ENCODE measurements at places on chromosomes 12 and 14. TPM values are rescaled to one million over a fixed set of nuclear protein-coding genes. Genes with fewer than 3 reads are reported as not detected.

DNA sequence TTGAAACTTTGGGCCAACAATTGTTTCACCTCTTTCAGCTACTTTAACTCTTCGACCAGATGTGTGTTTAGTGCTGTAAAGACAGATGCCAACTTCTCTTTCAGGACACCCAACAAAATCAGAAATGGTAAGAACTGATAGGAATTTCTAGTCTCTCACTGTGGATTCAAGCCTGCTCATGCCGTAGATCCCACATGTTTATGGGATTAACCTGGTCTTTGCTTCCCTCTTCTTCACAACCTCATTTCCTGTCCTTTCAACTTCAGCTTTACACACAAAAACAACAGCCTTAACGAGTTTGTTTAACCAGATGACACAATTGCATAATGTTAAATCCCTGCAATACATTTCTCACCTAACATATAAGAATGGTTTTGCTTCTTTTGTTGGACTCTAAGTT is 1031.9 kb upstream of the LRFN5 start:
- no peak for DNase-seq

DNA sequence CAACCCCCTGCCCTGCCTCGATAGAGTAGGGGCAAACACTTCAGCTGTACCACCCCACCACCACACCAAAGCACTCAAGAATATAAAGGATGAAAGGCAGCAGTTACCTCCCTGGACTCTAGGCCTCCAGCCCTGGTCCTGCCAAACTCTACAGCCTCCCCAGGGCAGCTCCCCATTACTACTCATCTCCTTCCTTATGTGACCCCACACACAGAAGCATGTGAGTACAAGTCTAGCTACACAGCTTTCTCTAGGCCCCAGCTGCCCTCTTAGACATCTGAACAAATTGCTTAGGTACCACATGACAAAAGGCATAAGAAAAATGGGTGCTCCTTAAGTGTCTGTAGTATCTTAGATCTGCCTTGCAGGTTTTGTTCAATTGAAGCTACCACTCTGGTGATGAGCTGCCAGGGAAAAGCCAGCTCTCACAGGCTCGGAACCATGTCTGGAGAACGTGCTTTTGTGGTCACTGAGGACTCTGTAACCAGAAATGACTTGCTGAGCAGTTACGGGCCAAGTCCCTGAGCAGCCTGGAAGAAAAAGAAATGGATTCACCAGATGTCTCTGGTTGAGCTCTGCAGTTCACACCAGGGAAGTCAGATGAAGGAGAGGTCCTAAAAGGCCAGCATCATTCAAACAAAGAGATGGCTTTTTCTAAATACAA is 32.8 kb downstream of the FMNL3 start:
- no peak for DNase-seq

Gene CPNE6
- polyA plus RNA-seq: not detected

DNA sequence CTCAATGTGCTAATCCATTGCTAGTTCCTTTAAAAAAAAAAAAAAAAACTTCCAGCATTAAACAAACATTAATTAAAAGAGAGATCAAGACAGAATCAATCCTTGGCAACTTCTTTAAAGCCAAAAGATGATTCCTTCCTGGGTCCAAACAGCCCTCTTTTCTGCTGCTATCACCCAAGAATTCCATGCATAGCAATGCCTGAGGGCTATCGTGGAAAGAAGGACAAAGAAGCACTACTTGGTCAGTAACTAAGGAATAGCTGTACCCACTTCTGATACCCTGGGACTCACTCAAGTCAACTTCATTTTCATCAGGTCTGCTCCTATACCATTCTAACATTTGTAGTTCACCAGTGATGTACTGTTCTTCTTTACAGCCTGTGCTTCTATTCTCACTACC is 51.8 kb downstream of the SLC38A2 start:
- DNase-seq: no peak

GRCh38 chr14:50744231-50744630 is 76.1 kb upstream of the SAV1 start:
- DNase-seq: no peak

GRCh38 chr12:131681257-131681620 is 29.7 kb upstream of the SFSWAP start:
- no peak for DNase-seq

- DNase-seq: no peak
Measured at GRCh38 chr14:65303899-65304222, 108.7 kb upstream of the FUT8 start.

DNA sequence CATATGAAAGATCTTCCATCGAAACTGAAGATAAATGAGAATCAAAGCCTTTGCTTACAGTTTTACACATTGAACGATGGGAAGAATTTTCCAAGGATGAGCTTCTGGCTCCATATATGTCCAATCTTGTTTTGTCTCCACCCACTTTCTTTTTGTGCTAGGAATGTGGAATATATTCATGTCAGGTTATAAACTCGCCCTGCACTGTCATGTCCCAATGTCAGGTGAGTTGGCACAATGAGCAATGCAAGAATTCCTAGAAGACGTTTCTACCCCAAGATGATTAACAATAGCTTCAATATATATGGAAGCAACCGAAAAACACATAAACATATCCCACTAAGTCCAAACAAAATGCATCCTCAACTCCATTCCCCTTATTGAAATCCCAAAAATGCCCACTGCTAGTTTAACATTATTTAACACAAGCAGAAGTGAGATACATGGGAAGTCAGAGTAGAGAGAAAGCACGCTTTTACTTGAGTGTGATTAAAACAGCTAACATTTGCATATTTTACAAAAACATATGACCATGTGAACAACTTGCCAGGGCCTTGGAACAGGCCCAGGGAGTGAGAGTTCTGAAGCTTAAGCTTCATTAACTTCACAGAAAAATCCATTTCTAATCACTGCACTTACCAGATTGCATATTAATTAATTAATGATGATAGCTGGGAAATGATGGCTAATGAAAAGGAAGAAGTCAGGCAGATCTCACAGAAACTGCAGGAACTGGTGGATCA is 233.9 kb downstream of the GXYLT1 start:
- no peak for DNase-seq

Gene STON2
- 33.3 TPM for polyA plus RNA-seq

DNA sequence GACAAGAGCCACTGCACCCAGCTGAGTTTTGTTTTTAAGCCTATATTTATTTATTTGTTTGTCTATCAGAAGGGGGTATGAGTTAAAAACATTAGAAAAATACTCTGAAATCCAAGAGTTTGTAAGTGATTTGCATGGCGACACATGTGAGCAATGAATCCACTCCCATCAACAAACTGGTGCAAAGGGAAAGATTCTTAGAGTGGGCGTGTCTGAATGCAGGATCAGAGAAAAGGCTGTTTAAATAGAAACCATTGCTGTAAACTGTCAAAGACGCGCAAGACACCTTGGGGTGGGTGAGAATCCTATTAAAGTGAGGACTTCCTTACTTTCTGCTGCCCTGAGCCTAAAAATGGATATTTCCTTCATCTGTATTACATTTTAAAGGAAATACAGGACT is 51.9 kb downstream of the ZFYVE26 start:
- DNase-seq: no peak

- no peak for DNase-seq
Measured at GRCh38 chr14:101926620-101927019, 37.8 kb upstream of the DYNC1H1 start.

Gene ISM2
- 1.3 TPM for polyA plus RNA-seq

- peak; percentile 28 for DNase-seq
Measured at GRCh38 chr14:47226877-47227520, 448.4 kb downstream of the MDGA2 start.

- no peak for DNase-seq
Measured at GRCh38 chr12:60106214-60106613, 510.4 kb downstream of the SLC16A7 start.

DNA sequence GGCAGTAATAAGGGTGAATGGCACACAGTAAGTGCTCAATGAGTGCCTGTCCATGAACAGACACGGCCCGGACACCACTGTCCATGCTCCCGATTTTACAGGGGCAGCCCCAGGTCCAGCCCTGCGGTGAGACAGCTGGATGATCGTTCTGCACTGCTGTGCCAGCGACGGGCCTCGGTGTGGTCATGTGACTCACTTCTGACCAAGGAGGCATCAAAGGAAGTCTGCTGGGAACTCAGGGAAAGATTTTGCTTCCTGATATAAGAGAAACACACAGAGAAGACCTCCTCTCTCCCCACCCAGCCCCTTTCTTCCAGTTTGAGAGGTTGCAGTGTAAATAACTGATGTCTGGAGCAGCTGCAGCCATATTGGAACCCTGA is 126.6 kb downstream of the SCARB1 start:
- no peak for DNase-seq

- no peak for DNase-seq
Measured at GRCh38 chr12:23921099-23921856, 28.2 kb downstream of the SOX5 start.

Gene GLIPR1L1
- polyA plus RNA-seq: 0.65 TPM

DNA sequence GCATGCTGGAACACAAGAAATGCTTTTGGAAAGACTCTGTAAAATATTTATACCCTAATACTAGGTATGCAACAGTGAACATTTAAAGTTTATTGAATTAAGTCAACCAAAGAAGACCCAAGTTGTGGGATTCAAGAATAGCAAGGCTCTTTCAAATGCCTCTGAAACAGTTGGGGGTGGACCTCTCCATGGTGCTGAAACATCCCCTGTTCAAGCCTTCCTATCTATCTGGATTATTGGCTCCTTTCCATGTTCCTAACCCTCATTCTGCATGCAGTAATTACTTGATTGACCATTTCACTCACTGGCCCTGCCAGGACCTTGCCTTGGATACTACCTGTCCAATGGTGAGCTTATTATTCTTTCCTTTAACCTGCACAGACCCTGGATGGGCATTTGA is 349.7 kb downstream of the NRXN3 start:
- DNase-seq: peak; percentile 36

GRCh38 chr12:111954969-111955368 is 58.0 kb downstream of the TMEM116 start:
- no peak for DNase-seq

- DNase-seq: no peak
Measured at GRCh38 chr12:1197264-1198018, 206.4 kb downstream of the ERC1 start.

Gene EIF2S3B
- 10.3 TPM for polyA plus RNA-seq

- no peak for DNase-seq
Measured at GRCh38 chr12:120895532-120895931, 8.6 kb downstream of the SPPL3 start.

Gene KLHL33
- polyA plus RNA-seq: 0.45 TPM

GRCh38 chr12:7542813-7543212 is 39.2 kb upstream of the CD163 start:
- no peak for DNase-seq

- no peak for DNase-seq
Measured at GRCh38 chr12:5796171-5796958, 148.7 kb downstream of the ANO2 start.

GRCh38 chr14:96268431-96269358 is 12.7 kb downstream of the BDKRB1 start:
- no peak for DNase-seq

- no peak for DNase-seq
Measured at GRCh38 chr12:6226002-6226678, 25.9 kb downstream of the CD9 start.

Gene PPHLN1
- 75.7 TPM for polyA plus RNA-seq

DNA sequence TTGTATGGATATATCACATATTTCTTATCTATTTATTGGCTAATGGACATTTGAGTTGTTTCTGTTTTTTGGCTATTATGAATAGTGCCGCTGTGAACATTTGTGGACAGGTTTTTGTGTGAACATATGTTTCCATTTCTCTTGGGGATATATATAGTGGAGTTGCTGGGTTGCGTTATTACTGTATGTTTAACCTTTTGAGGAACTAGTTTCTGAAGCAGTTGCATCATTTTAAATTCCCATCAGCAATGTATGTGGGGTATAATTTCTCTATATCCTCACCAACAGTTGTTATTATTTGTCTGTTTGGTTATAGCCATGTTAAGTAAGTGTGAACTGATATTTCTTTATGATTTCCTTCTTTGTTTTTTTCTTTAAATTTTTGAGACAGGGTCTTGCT is 10.7 kb downstream of the TCTN2 start:
- DNase-seq: no peak

DNA sequence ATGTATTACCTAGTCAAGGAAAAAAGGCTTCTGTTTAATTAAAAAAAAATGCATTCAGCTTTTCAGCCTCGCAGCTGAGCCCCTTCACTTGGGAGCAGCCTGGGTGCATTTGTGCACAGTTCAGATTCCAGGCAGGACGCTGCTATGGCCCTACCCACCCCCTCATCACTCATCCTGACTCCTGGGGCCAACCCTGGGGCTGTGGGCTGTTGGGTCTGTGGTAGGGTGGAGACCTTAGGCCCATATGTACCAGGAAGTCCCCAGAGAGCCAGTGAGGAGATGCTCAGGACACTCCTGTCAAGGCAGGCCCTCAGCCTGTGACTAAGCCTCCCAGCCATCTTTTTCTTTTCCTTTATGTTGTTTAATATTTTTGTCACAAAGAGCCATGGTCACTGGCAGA is 9.3 kb upstream of the CDCA4 start:
- no peak for DNase-seq

Gene COX8C
- polyA plus RNA-seq: 1.3 TPM

GRCh38 chr12:6314776-6315175 is 4.3 kb downstream of the PLEKHG6 start:
- no peak for DNase-seq

Measured in left renal cortex interstitium (tissue), 4 donors.